Right kidney (tissue), 9 donors: ENCODE measurements at places on chromosomes 2 and 18.

GRCh38 chr2:193824474-193824873 is 1629.7 kb upstream of the TMEFF2 start:
- DNase-seq = no peak

DNA sequence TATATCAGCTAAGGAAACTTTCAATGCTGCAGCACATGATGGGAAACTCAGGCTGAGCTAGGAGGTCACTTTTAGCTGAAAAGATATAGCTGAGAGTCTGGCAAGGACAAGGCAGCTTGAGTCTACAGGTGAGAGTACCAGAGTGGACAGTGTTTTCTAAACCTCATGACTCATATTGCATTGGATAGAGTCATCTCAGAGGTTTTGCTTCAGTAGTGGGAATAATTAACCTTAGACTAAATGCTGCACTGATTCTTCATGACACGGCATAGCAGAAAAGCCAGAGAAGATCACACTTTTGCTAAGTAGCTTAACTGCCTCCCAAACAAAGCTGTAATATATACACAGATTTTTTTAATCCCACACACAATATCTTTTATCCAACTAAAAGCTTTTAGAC is 865.0 kb upstream of the CDH2 start:
- no peak for DNase-seq

GRCh38 chr2:60717691-60718090 is 38.4 kb upstream of the PAPOLG start:
- no peak for DNase-seq

- DNase-seq = no peak
These were observed 339.1 kb upstream of the GALNT5 start for GRCh38 chr2:156918410-156918809.

DNA sequence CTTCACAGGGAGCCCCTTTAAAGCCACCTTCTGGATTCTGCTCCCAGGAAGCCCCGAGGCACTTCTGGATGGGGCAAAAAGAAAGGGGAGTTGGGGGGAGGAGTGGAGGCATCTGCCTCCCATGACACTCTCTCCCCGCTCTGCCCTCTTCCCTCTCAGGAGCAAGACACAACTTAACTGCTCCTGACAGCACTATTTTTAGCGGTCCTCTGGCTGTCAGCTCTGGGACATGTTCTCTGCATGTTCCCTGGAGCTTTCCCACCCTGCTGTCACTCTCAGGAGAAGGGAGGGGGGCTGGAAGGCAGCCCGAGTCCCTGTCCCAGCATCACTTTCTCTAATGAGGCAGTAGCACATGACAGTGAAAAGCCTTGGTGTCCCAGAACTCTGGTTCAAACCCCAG is 32.3 kb downstream of the PLB1 start:
- DNase-seq = no peak

GRCh38 chr2:169116327-169116726 is 47.0 kb downstream of the DHRS9 start:
- no peak for DNase-seq

- no peak for DNase-seq
These were observed 47.6 kb downstream of the ODC1 start for GRCh38 chr2:10400568-10400977.

- no peak for DNase-seq
These were observed 161.3 kb upstream of the FHL2 start for GRCh38 chr2:105560157-105560556.

GRCh38 chr2:135183822-135184221 is 131.7 kb downstream of the RAB3GAP1 start:
- no peak for DNase-seq

DNA sequence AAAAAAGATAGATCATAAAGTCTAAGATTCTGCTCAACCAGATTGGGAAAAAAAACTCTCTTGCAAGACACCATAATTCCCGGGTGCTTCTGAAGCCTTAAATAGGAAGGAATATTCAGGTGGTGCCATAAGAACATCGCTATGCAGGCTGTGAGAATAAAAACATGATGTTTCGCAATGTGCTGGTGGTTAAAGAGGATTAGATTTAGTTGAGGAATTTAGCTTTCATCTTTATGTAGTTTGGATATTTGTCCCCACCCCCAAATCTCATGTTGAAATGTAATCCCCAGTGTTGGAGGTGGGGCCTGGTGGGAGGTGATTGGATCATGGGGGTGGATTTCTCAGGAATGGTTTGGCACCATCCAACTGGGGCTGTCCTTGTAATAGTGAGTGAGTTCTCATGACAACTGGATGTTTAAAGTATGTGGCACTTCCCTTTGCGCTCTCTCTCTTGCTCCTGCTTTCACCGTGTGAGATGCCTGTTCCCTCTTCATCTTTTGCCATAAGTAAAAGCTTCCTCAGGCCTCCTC is 132.2 kb downstream of the AKAIN1 start:
- DNase-seq = no peak

DNA sequence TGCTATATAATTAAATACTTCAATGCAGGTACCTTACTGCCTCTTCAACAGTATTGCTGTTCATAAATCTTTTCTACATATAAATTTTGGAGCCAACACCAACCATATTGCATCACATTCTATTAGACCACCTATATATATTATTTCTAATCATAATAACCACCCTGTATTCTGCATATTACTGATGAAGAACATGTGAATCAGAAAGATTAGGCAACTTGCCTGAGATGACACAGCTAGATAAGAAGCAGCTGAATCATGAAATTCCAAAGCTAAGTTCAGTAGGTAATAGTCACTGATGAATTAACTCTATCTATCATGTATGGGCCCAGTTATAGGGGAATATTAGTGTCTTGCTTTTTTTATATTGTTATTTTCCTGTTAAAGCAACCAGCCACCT is 161.8 kb downstream of the AGPS start:
- no peak for DNase-seq

DNA sequence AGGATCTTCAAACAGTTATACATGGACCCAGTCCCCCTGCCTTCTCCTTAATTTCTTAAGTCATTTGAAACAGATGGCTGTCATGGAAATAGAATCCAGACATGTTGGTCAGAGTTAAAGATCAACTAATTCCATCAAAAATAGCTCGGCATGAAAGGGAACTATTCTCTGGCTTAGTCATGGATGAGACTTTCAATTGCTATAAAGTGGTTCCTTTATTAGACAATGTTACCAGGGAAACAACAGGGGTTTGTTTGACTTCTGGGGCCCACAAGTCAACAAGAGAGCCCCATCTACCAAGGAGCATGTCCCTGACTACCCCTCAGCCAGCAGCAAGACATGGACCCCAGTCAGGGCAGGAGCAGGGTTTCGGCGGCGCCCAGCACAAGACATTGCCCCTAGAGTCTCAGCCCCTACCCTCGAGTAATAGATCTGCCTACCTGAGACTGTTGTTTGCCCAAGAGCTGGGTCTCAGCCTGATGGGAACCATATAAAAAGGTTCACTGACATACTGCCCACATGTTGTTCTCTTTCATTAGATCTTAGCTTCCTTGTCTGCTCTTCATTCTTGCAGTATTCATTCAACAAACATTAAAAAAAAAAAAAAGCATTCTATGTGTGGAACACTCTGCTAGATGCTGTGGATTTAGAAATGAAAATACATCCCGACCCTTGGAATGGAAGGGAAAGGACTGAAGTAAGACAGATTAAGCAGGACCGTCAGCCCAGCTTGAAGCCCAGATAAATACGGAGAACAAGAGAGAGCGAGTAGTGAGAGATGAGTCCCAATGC is 4.6 kb downstream of the TTR start:
- DNase-seq = no peak

DNA sequence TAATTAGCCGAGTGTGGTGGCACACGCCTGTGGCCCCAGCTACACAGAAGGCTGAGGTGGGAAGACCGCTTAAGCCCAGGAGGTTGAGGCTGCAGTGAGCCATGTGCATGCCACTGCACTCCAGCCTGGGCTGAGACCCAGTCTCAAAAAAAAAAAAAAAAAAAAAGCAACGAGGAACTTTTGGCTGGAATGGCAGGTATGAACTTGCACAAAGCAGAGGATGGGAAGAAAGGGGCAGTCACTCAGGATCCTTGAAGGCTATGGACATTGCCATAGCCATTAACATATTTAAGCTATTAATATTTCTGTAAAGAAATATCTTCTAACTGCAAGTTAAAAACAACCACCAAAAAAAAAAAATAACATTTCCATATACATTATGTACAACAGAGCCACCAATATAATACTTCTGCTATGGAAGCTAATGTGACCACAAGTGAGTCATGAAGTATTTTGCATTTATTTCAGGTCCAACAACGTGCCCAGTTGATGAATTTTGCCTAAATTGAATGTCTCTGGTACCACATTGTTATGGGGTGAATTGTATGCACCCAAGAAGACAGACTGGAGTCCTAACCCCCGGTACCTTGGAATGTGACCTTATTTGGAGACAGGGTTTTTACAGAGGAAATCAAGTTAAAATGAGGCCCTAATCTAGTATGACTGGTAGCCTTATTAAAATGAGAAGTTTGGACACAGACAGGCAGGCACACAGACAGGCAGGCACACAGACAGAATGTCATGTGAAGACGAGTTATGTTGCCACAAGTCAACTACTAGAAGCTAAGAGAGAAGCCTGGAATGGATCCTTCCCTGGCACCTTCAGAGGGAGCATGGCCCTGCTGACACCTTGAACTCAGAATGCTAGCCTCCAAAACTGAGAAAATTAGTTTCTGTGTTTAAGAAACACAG is 102.8 kb downstream of the RBMS1 start:
- no peak for DNase-seq

DNA sequence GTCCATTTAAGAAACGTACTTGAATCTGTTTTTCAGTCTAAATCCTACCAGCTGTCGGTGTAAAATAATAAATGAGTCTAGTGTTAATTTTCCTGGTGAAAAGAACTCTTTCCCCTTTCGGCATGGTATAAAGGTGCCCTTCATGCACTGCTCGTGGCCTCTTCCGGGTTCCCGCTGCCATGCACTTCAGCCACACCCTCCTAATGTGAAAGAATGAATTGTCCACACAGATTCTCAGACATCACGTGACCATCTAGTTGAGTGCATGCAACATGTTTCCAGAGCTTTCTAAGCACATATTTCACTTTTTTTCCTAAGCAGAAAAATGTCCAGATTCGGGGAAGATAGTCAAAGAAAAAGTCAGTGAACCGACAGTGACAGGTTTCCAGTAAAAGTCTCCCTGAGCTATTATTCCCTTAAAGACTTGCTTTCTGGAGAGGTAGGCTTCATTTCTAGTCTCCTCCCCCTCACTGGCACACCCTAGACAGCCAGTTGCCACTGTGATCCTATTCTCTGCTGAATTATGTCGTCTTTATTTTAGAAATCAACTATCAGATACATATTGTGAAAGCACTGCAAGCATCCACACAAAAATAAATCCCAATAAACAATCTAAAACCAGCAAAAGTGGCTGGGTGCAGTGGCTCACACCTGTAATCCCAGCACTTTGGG is 65.9 kb upstream of the RPL31 start:
- DNase-seq = no peak

DNA sequence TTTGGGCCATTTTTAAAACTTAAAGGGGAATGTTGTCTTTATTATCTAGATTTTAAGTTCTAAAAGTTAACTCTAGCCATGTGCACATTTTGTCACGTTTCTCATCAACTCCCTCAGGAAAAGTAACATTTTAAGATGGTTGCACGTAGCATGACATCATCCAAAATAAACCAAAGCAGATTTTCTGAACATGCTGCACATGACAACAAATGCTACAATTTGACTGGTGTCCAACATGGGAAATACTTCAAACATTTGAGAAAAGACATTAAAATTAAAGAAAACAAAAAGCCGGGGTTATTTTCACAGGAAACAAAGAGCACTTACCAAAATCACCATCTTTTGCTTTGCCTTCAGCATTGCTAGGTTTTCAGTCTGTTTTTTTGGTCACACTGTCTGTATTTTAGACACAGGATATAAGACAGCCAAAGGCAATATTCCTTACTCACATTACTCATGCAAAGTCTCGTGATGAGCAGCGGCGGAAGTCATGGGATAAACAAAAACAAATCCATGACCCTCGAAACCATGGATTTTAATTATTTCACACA is 51.3 kb upstream of the RND3 start:
- no peak for DNase-seq

- DNase-seq = no peak
These were observed 72.7 kb upstream of the CCDC68 start for GRCh38 chr18:55031979-55032378.

- no peak for DNase-seq
These were observed 147.8 kb downstream of the VAPA start for GRCh38 chr18:10061566-10062140.

- DNase-seq = peak; percentile 63
These were observed 27.7 kb downstream of the SMAD7 start for GRCh38 chr18:48922801-48923730.

GRCh38 chr2:203583701-203584100 is 48.6 kb upstream of the RAPH1 start:
- DNase-seq = no peak

DNA sequence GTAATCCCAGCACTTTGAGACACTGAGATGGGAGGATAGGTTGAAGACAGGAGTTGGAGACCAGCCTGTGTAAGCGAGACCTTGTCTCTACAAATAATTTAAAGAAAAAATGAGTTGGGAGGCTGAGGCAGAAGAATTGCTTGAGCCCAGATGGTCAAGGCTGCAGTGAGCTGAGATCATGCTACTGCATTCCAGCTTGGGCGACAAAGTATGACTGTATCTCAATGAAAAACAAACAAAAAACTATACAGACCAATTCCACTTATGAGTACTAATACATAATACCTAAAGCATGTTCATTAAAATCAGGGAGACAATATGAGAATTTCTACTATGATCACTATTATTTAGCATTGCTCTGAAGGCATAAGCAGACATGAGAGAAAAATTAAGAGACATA is 12.6 kb downstream of the RNF149 start:
- no peak for DNase-seq

- DNase-seq = no peak
These were observed 87.1 kb downstream of the LRRTM1 start for GRCh38 chr2:80217446-80217845.

DNA sequence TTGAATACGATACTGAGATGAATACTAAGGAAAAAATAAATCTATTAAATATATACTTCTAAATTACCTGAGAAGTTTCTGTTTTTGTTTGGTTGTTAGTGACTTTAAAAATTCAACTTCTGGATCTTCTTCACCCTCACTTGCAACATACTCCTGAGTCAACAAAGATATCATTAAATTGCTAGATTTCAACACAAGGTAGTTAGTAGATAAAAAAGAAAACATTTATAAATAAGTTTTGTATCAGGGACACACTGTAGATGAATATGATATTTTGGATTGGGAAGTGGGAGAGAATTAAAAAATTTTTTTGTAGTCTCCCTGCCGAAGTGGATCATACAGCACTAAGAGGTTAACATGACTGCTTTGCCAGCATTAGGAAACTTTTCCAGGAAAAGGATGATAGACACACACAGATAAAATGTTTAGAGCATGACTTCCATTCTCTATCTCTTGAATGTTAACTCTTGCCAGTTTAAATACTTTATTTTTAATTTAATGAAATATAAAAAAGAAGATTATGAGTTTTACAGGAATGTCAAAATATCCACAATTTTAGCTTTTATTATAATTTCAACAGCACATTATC is 15.9 kb downstream of the SP9 start:
- DNase-seq = no peak

GRCh38 chr18:67514465-67514864 is 2.1 kb downstream of the DSEL start:
- DNase-seq = no peak
